Stimulated activated CD4-positive, alpha-beta T cell treated with anti-CD3 and anti-CD28 coated beads, Interleukin-4, amount 100 ng/mL, for 1 hour (primary cell): ENCODE measurements at places on chromosomes 3 and 15.

- no peak for DNase-seq
Measured at GRCh38 chr3:30810625-30811024, 83.8 kb downstream of the GADL1 start.

- no peak for DNase-seq
Measured at GRCh38 chr15:75138016-75138999, 63.4 kb upstream of the C15orf39 start.

DNA sequence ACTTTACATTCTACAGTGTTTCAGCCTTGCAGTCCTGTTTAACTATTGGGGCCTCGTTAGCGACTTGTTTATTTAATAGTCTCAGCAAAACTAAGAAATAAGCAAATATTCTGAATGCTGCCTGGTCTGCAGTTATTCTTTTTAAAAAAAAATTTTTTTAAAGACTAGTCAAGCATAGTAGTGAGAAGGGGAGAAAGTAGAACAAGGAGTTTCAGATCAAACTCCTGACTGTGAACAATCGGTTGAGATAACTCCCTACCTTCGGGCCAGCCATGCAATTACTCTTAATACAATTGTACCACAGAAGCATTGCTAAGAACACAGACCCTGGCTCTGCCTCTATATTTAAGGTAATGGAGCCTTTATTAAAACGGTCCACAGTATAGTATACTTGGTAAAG lies 5.8 kb upstream of the DUT start:
- no peak for DNase-seq

DNA sequence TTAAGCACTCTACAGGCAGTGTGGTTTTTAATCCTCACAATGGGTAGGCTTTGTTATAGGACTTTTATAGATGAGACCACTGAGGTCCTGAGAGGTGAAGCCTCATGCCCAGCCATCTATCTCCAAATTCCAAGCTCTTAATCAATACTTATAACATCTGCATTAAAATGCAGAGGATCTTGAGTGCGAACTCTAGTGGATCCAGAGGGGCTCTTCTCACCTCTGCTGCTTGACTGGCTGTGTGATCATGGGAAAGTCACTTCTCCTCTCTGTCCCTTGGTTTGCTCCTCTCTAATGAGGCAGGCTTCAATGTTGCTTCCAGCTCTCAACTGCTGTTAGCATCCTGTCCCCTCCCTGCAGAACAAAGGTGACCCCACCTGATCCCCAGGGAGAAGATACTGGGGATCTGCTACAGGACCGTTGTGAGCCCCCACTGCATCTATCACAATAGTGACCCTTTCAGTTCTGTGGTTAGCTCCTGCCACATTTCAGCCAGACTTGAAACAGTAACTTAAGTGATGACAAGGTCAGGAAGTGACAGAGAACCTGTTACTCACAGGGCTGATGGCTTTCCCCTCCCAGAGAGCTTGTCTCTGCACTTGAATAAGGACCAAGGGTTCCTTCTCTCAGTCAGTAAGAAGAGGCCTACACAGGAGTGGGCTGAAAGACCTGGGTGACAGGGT lies 1.3 kb downstream of the SLC27A2 start:
- DNase-seq: no peak

DNA sequence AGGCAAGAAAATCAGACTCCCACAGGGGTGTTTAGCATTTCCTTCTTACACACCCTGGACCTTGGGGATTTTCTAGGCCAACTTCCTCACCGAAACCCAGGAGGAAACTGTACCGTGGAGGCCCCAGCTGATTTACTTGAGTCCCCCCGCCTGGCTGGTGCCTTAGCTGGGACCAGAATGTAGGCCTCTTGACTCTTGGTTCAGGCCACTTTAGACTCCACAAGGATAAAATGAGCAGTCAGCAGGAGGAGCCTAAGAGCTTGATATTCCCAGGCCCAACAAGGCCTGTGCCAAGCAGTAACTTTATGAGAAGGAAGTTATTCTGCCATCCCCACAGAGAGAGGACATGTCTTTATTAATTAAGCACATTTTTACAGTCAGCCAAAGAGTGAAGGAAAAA lies 4.6 kb upstream of the APBA2 start:
- no peak for DNase-seq

DNA sequence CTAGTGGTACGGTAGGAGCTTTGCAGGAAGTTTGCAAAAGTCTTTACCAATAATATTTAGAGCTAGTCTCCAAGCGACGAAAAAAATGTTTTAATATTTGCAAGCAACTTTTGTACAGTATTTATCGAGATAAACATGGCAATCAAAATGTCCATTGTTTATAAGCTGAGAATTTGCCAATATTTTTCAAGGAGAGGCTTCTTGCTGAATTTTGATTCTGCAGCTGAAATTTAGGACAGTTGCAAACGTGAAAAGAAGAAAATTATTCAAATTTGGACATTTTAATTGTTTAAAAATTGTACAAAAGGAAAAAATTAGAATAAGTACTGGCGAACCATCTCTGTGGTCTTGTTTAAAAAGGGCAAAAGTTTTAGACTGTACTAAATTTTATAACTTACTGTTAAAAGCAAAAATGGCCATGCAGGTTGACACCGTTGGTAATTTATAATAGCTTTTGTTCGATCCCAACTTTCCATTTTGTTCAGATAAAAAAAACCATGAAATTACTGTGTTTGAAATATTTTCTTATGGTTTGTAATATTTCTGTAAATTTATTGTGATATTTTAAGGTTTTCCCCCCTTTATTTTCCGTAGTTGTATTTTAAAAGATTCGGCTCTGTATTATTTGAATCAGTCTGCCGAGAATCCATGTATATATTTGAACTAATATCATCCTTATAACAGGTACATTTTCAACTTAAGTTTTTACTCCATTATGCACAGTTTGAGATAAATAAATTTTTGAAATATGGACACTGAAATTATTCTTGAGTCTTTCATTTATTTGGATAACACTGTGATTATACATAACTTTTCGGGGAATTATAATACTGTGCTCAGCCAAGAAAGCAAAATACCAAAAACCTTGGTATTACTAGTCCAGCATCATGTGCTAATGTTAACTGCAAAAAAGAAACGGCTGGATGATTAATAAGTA lies 2.2 kb downstream of the SOX2 start:
- DNase-seq: no peak

- no peak for DNase-seq
Measured at GRCh38 chr15:66097151-66098021, 156.2 kb downstream of the MEGF11 start.

DNA sequence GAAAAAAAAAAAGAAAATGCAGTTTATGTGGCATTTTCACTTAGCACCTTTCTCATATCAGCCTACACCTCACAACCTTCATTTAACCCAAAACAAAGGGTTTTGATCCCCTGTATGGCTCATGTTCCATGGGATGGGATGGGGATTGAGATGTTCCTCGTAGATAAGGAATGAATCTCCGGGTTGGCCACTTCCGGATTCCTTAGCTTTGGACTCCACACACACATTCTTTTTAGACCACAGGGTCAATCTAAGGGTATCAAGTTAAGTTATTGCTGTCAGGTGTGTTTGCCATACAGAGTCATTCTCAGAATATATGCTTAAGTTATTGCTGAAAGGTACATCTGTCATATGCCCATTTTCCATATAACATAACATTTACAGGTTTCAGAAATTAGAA lies 301.4 kb upstream of the TGFBR2 start:
- DNase-seq: no peak

GRCh38 chr15:40481341-40482074 lies 10.7 kb downstream of the CHST14 start:
- no peak for DNase-seq

DNA sequence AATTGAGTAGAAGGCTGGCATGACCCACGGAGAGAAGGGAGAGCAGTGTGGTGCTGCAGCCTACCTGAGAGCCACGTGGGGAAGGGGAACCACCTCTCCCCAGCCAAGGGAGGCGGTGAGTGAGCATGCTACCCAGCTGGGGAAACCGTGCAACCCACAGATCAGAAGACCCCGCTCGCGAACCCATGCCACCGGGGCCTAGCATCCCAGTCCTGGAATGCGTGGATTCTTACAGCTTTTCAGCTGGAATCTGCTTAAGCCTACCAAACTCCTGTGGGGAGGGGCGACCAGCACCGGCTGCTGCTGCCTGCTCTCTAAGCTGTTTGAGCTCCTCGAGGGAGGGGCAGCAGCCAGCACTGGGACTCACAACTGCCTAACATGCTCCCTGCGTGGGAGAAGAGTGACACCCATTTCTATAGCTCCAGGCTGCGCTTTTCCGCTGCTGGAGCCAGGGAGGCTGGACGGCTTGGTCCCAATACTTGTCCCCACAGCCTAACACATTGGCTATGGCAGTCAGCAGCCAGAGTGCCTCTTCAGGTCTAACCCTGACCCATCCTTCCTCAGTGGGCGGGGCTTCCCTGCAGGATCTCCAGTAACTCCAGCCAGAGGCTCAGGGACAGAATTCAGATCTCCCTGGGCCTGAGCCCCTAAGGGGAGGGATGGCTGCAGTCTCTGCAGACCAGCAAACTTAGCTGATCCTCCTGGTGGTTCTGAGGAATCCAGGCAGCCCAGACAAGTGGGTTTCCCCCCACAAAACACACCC lies 20.0 kb upstream of the TEX55 start:
- no peak for DNase-seq

DNA sequence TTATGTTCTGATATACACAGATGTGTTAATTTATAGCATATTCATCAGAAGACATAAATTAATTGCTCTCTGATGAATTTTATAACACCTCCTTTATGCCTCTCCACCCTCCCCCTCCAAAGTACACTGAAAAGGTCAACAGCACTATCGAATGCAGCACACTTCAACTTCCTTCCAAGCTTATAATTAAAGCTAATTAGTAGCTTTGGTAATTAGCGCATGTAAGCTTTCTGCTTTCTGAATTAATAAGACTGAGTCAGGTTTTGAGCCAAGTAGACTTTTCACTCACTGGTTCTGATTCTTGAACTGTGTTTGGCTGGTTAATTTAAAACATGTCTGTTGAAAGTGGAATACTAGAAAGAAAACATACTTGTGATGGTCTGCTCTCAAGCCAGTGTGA lies 760.8 kb upstream of the CFAP20DC start:
- no peak for DNase-seq

- no peak for DNase-seq
Measured at GRCh38 chr15:49215768-49216739, 46.0 kb downstream of the GALK2 start.

DNA sequence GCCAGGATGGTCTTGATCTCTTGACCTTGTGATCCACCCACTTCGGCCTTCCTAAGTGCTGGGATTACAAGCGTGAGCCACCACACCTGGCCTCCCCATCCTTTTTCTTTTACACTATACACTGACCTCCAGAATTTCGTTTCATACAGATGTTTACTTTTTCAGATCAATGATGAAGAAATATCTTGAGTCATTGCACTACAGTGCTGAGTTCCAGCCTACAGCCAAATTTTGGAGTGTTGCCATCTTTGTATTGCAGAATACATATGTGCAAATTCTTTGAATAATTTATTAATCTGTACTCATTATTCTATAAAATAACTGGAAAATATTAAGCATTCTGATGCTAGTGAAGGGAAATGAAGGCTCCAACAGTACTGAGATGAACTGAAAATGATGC lies 12.5 kb downstream of the ZPLD1 start:
- DNase-seq: no peak
